ENCODE measurements at places on chromosomes 4 and X.

- no peak for DNase-seq
Measured at GRCh38 chrX:8138252-8138651, 32.8 kb downstream of the VCX2 start.

DNA sequence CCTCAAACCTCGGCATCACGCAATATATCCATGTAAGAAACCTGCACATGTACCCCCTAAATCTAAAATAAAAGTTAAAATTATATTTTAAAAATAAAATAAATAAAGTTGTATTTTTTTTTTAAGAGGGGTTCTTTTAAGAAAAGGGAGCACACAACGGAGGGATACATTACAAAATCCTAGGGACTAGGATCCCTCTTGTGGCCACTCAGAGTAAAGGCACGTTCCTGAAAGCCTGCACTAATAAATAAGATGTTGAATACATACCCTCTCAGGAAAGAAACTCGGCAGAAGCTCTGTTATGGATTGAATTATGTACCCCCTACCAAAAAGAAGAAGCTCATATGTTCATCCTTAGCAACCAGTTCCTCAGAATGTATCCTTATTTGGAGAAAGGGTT, 50.9 kb upstream of the PRDX4 start:
- DNase-seq, result no peak

DNA sequence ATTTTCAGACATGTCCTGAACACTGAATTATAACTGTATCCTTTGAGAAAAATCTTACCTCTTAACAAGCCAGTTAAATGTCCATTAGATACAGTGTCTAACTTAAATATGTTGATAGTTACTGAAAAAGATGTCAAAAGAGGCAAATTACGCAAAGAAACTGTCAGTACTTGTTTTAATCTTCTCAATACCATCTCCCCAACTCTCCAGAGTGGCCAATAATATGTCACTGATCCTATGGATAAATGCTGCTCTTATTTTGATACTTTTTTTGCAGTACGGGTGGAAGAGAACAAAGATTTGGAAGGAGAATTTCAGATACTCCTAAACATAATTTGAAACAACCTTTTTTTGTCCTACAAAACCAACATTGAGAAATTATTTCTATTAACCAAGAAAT, 192.7 kb downstream of the CBR4 start:
- no peak for DNase-seq

- DNase-seq, result no peak
Measured at GRCh38 chr4:31022702-31023101, 302.5 kb downstream of the PCDH7 start.

GRCh38 chr4:43223820-43224219, 331.3 kb downstream of the GRXCR1 start:
- no peak for DNase-seq

DNA sequence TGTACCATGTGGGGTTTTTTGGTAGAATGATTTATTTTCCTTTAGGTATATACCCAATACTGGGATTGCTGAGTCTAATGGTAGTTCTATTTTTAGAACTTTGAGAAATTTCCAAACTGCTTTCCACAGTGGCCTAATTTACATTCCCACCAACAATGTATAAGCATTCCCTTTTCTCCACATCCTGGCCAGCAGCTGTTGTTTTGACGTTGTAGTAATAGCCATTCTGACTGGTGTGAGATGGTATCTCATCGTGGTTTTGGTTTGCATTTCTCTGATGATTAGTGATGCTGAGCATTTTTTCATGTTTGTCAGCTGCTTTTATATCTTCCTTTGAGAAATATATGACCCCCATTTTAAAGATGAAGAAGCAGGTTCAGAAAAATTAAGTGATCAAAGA, 153.7 kb downstream of the CBR4 start:
- DNase-seq, result no peak

DNA sequence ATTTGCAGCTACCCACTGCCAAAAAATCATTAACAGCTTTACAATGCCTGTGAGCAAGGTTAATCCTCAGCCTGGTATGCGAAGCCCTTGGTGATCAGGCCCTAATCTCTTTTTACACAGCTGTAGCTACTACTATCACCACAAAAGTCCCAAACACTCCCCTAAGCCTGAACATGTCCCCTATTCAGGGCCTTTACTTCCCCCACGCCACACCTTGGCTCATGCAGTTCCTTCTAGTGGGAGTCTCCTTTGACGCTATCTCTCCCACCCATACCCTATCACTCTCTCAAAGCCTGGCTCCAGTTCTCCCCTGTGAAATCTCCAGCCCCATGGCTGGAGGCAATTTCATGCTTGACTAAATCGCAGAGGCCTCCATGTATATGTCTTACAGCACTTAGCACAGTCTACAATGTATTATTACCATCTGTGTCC, 90.6 kb upstream of the CBR4 start:
- DNase-seq, result no peak

DNA sequence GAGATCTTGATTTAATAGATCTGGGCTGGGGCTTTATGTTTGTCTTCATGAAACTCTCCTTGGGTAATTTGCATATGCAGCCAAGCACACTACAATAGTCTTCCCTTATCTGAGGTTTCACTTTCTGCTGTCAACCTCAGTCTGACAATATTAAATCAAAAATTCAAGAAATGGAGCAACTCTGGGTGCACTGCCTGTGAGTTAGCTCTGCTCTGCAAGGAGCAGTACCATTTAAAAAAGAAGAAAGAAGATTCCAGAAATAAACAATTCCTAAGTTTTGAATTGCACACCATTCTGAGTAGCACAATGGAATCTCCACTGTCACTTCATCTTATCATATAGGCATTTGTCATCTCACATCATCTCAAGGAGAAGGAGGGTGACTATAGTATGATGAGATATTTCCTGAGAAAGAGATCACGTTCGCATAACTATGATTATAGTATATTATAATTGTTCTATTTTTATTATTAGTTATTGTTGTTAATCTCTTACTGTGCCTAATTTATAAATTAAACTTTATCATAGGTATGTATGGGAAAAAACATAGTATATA, 9.4 kb downstream of the FNIP2 start:
- DNase-seq, result no peak

- no peak for DNase-seq
Measured at GRCh38 chr4:112859456-112860184, 189.8 kb upstream of the ANK2 start.

DNA sequence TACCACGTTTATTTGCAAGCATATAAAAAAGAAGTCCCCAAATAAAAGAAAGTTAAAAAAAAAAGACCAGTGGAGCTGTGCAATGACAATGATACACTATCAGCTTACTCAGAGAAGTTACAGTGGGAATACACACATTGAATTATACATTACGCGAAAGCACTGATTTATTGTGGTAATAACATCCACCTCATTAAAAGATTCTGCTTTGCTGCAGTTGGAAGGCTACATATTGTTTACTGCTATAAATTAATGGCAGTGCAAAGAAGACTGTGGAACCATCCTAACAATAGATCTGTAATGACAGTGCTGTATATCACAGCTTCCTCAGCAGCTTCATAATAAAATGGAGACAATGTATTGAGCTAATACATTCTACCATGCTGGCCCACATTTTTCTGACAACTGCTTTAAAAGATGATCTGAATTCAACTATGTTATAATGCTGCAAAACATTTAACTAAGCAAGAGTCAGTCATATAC, 142.5 kb upstream of the MAB21L2 start:
- DNase-seq, result no peak

DNA sequence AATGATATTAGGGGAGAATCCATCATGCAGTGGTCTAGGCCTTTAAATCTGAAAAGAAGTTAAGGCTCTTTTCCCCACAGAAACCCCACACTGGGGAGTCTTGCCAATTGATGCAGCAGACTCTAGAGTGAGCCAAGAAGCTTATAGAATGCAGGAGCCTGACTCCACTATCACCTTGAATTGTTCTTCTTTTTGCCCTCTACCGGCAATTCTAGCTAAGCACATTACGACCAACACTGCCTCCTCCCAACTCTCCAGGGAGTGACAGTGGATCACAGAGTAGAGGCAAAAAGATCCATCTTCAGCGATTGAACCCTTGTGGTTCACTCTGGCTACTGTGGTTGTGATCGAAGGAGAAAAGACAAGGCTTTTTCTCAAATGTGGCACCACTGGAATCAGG, 331.5 kb downstream of the NKX6-1 start:
- DNase-seq, result no peak

All from stimulated activated naive CD8-positive, alpha-beta T cell treated with anti-CD3 and anti-CD28 coated beads, Interleukin-15, Interleukin-2, amounts not matched to agents 100 U/mL and 50 U/mL, for 24 hours (primary cell).